ENCODE measurements at places on chromosomes 2 and 18.

DNA sequence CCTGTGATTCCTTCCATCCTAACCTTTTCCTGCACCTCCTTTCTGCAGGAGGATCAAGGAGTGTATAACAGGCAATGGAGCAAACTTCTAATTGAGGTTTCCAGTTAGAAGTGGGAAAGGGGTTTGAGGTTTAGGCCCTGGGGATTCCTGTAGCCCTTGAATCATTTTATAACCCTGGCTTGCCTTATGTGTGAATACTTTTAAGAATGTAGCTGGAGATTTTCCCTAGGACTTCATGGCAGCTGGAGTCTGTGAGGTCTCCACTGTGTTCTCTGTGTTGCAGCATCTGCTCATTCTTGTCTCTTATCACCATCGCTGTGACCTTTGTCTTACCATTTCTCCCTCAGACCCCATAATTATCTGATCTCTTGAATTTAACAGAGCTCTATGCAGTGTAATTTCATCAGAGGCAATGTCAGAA lies 370.2 kb upstream of the SLC14A2 start:
- no peak for DNase-seq

- DNase-seq, result no peak
These were observed 141.6 kb downstream of the SRBD1 start for GRCh38 chr2:45469314-45470099.

DNA sequence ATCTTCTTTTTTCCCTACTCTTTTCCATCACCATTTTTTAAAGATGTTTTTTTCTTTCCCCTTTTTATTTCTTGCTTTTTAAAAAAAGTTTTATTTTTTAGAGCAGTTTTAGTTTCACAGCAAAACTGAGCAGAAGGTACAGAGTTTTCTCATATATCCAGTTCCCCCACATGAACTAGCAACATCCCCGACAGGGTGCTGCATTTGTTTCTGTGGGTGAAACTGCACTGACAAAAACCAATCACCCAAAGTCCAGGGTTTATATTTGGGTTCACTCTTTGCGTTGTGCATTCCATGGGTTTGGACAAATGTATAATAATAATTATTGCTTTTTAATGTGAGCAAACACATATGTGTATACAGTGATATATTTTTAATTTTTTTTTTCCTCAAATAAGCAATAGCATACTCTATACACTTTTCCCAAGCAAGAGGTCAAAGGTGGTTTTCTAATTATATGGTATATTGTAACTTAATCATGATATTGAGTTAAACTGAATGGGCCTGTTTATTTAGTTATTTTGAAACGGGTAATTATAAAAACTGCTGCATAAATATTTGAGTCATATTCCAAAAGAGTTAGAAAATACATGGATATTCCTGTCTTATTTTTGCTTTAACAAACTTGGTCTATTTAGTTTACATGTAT lies 50.3 kb downstream of the NCK2 start:
- DNase-seq, result no peak

GRCh38 chr2:172247203-172247602 lies 144.5 kb upstream of the DLX2 start:
- DNase-seq, result no peak

- no peak for DNase-seq
These were observed 159.1 kb downstream of the IRS1 start for GRCh38 chr2:226640501-226640900.

- no peak for DNase-seq
These were observed 1.5 kb upstream of the OSGEPL1 start for GRCh38 chr2:189763908-189764661.

DNA sequence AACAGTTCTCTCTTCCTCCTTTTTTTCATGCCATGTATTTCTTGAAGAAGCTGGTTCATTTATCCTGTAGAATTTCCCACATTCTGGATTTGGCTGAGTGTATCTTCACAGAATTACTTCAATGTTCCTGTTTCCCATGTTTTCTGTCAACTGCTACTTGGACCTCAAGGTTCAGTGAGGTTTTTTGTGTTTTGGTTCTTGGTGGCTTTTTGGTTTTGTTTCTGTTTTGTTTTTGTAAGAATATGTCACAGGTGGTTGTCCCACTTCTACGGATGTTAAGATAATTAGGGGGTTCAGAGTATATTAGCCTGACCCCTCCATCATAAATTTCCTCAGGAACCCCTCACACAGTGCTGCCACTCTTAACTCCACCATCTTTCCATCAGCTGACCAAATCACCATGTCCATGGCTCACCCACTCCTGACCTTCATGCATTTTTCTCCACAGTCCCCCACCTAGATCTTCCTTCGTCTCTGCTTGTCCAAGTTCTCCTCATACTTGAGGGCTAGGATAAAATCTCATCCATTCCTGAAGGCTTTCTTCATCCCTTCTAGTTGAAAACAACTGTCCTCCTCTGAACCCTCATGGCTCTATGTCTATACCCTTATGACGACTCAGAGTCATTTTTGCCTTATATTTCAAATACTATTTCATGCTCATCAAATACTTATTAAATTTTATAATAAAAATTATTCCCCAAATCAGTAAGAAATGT lies 40.4 kb downstream of the PLEKHM3 start:
- DNase-seq, result no peak

DNA sequence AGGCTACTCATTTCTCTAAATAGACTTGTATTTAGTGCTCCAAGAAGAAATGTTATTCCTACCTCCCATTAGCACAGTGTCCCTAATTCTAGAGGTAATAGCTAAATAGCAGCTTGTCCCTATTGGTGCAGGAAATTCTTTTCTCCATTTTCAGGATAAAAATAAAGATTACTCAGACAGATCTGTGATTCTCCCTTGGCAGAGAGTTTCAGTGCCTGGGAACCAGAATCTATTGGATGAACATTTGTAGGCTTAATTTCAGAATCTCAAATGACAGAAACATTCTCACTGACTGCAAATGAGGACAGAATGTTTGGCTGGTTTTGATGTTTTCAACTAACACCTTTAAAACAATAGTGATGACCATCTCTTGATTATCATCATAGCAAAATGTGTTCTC lies 33.3 kb upstream of the LGALSL start:
- DNase-seq, result no peak

DNA sequence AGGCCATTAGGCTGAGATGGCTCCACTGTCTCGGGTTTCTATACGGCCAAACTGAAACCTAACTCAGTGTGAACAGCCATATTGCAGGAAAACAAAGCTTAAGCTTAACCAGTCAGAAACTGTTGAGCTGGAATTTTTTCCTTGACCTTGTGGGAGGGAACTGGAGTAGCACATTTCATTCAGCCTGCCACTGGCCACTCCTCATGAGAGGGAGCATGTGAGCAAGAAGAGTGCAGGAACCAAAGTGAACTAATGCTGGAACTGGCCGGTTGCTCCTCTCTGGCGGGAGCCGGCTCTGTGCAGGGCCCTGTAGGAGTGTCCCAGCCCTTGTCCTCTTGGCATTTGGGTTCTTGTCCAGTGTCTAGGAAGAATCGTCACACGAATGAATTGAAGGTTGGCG lies 5.9 kb upstream of the POLE4 start:
- no peak for DNase-seq
